EL (cell line): ENCODE measurements at places on chromosomes 3 and 15.

GRCh38 chr3:14452740-14453710 lies 50.6 kb downstream of the SLC6A6 start:
- peak; percentile 94 for DNase-seq

- DNase-seq, result no peak
Observed at GRCh38 chr15:63874616-63875015, 40.9 kb upstream of the HERC1 start.

- peak; percentile 70 for DNase-seq
Observed at GRCh38 chr15:39594446-39595337, 13.8 kb downstream of the THBS1 start.

DNA sequence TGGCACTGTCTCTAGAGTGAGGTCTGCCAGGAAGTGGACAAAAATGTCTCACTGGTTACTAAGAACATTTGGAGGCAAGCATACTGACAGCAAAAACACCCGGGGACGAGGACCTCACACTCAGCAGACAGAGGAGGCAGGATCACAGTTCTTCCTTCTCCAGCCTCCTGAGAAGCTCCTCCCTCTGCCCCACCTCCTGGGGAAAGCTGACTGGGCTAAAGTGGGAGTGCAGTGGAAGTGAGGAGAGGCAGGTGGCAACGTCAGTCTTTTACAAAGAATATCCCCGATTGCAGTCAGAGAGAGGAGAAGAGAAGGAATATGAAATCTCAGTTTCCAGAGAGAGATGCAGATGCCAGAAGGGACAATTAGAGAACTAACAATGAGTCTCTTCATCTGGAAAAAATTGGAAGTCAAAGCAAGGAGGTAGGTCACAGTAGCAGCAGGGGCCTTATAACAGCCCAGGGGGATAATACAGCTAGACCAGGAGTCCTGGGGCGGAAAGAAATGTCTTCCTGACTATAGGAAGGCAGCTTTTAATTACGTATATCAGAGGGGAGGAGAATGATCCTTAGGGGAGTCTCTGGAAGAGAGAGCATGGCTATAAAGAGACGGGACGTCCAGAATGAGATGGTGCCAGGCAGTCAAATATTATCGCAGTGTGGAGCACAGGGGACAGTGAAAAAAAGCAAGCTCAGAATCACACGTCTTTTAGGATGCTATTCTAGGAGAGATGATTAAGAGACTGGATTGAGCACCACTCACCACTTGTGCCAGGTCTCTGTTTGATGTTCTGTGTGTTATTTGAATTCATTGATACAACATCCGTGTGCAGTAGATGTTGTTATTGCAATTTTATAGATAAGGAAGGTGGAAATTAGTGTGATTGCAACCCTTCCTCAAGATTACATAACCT lies 47.2 kb downstream of the LEO1 start:
- DNase-seq, result no peak

- no peak for DNase-seq
Observed at GRCh38 chr3:125646581-125646980, 51.3 kb upstream of the OSBPL11 start.

- DNase-seq, result no peak
Observed at GRCh38 chr3:143222505-143222904, 102.9 kb downstream of the CHST2 start.

GRCh38 chr3:4568841-4569240 lies 75.7 kb downstream of the ITPR1 start:
- no peak for DNase-seq

- no peak for DNase-seq
Observed at GRCh38 chr15:33188641-33189257, 5.8 kb downstream of the FMN1 start.

GRCh38 chr3:114619771-114620170 lies 325.9 kb downstream of the TIGIT start:
- no peak for DNase-seq

DNA sequence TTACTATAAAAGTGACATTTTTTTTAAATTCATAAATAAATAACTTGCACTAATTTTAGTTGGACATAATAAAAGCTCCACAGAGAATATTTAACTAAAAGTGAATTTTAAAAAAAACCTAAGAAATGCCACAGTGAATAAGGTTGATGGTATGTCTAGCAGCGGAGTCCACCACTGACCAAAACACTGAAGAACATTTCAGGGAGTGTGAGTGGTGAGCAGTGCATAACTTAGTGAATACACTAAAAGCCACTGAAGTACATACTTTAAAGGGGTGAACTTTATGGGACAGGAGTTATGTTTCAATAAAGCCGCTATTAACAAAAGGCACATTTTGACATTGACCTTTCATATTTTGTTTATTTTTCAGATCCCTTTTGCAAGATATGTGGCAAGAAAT lies 32.3 kb downstream of the SRP14 start:
- peak; percentile 71 for DNase-seq
